ENCODE measurements at places on chromosomes 2 and 18. TPM values are rescaled to one million over a fixed set of nuclear protein-coding genes. Genes with fewer than 3 reads are reported as not detected.

- DNase-seq: no peak
Observed at GRCh38 chr2:214592011-214592410, 181.2 kb downstream of the VWC2L start.

- DNase-seq: no peak
Observed at GRCh38 chr2:7394195-7394594, 477.0 kb downstream of the RNF144A start.

DNA sequence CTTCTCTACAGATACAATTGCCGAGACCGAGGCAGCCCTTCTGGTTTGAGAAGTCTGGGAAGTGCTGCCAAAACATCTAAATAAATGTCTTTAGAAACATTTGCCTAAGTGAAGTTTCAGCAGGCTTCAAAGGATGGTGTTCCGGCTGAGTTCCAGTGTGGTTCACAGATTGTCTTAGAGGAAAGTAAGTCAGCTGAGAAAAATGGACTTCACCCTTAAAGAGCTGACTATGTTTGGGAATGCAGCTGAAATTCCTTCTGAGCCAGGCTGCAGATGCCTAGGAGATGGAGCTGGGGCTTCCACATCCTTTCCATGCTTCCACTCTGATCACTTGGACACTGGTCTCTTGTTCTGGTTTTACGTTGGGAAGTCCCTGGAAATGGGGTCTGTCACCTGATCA, 83.6 kb downstream of the FHOD3 start:
- DNase-seq: no peak

GRCh38 chr2:26979741-26980140, 9.3 kb downstream of the MAPRE3 start:
- no peak for DNase-seq

DNA sequence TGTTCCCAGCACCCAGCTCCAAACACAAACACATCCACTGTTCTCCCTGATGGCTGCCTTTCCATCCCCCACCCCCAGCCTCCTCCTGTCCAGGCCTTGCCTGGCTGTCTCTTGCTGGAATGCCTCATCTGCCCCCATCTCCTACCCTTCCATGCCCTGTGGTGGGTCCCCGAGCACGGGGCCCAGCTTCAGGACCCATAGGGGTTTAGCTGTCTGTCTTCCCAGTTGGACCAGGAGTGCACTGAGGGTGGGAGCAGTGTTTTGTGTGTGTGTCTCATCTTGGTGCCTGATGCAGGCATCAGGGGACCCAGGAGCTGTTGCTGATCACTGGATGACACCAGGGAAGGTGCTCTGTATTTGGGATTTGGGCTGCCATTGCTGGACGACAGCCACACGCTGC, 34.5 kb downstream of the GLI2 start:
- no peak for DNase-seq

- DNase-seq: no peak
Observed at GRCh38 chr2:119256582-119256921, 32.9 kb downstream of the STEAP3 start.

DNA sequence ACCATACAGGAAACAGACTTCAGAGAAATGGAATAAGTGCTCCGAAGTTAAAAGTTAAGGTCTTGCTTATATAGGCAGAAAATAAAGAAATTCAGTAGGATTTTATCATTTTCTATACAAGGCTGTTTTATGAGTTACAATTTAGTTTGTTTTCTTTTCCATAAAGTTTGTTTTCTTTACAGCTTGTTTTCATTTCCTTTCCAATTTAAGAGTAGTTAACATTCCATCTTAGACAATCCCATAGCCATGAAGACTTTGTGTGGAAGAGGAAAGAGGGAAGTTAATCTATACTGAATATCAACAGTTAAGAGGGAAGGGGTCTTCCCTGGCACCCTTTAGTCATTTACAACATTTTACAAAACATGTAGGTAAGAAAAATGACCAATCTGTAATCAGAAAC, 26.5 kb downstream of the TTC32 start:
- DNase-seq: no peak

DNA sequence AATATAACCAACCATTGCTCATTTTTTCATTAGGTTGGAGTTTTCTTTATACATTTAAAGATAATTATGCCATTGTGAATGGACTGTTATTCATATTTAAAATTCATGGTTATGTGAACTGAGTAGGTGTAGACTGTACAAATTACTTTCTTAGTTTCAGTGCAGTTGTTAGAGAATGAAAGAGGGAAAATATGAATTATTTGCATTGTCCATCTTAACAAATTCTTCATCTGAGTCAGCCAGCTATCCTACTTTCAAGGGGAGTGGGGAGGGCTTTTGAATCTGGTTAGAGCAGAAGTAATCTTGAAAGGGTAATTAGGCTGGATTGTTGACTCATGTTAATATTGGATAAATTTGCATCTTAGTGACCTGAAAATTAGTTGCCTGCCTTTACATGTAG, 212.0 kb downstream of the MCFD2 start:
- DNase-seq: no peak

DNA sequence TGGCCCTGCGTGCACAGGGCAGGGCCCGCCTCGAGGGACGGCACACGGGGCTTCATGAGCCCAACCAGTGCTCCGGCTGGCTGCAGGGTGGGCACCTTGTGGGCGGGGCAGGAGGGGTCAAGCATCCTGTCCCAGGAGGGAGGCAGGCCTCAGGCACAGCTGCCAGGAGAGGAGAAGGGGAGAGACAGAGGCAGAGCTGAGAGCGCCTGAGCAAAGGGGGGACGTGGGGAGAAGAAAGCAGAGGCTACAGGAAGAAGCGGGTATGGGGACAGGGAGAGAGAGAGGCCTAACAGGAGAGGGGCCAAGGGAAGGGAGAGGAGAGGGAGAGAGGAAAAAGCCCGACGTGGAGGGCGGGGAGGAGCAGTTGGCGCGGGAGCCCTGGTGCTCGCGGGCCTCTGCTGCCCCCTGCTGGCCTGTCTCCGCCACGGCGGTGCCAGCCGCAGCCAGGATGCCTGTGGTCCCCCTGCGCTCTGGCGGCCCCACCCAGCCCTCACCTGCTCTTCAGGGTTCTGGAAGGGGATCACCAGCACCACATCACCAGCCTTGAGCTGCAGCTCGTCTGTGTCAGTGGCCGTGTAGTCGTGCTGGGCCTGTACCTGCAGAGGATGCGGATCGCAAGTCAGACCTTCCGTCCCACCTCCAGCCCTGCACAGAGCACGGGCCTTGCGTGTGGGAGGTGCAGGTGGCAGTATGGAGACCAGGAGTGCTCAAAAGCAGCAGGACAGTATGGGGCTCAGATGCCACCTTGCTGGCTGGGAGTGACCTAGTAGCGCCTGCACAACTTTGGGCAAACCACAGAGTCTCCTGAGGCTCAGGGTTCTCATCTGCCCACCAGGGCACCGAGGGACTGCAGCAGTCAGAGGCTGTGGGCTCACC, 56.8 kb downstream of the BIN1 start:
- peak; percentile 60 for DNase-seq

DNA sequence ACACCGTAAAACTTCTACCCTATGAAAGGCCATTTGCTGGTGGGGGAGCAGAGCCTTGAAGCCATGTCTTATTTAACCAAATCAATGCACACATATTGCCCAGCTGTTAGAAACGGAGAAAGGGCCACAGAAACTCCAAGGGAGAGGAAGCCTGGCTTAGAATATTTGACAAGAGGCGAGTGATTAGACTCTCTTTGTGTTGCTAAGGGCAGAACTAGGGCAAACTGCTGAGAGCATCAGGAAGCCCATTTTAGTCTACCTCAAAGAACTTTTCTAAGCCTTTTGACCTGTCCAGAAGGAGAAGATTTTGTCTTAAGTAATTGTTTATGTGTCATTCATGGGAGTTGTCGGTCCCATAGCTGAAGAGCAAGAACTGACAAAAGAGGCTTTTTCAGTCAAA, 54.4 kb upstream of the CELF4 start:
- no peak for DNase-seq

The APCDD1 gene
- total RNA-seq: not detected

The EVX2 gene
- total RNA-seq: not detected

The VWA3B gene
- not detected for total RNA-seq

The SEMA4C gene
- total RNA-seq: 41.3 TPM

The WDR54 gene
- 33.1 TPM for total RNA-seq

Data from SJCRH30 (cell line).